ENCODE measurements at places on chromosomes 11 and 22.

DNA sequence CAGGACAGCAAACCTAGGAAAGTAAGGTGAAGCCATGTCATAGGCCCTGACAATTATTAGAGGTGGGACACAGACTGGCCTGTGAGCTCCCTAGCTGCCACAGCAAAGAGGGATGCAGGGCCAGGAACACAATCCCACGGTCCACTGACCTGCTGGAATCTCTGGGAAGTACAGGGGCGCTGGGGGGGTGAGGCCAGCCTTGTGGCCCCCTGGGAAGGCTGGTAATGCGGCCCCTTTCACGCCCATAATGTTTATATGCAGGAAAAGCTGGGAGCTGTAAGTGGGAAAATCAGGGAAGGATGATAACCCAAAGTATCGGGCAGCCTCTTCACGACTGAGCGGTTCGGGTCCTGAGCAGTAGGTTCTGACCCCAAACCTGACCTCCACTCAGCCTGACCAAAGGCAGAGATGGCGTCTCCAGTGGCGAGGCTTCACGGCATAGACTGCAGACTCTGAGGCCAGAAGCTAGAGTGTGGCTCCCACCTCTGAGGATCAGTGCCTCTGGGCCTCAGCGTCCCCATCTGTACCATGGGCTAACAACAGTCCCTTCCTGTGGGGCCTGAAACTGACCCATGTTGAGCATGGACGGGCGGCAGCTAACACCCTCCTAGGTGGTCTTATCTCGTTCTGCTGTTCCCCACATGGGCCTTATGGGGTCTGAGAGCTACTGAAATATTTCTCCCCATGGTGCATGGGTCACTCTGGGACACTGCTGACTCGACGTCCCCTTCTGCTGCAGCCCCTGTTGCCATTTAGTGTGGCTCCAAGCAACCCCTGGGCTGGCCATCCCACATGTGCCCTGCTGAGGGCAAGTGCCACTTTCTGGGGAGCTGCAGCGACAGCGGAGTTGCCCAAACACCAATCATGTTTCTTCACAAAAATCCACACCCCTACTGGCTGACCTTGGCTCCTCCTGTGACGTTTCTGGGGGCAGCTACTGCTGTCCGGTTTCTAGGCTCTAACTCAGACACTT, 101.8 kb downstream of the PHF21B start:
- no peak for DNase-seq

DNA sequence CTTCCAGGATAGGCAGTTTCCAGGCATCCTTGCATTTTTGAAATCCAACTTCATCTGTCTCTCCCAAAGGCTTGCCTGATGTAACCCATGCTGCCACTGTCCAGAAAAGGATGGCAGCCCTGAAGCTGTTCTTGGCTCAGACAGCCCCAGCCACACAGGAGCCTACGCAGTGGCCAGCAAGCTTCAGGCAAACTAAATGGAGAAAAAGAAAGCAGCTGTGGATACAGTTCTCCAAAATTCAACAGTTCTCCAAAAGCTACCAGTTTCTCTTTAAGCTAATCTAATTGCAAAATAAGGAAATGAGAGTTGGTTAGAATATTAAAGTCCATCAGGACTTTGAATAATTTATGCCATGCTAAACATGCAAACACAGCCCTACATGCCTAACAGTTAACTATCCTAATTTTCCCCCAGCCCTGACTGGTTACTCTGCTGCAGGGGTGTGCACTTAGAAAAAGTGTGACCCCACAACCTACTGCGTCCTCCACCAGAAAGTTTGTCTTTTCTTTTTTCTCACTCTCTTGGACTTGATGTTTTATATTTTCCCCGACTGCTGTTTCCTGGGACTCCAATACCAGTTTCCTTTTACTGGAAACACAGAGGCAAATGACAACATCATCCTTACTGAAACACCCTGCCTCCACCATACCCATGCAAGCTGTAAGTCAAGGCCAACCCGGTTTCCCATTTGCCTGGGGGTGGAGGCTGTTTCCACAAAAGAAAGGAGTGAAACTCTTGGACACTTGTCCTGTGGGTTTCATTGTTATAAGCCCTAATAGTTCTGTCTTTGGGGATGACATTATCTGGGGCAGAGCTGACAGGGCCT, 69.1 kb upstream of the OR5AN1 start:
- no peak for DNase-seq

- no peak for DNase-seq
Measured at GRCh38 chr11:43895601-43896000, 15.0 kb downstream of the ALKBH3 start.

DNA sequence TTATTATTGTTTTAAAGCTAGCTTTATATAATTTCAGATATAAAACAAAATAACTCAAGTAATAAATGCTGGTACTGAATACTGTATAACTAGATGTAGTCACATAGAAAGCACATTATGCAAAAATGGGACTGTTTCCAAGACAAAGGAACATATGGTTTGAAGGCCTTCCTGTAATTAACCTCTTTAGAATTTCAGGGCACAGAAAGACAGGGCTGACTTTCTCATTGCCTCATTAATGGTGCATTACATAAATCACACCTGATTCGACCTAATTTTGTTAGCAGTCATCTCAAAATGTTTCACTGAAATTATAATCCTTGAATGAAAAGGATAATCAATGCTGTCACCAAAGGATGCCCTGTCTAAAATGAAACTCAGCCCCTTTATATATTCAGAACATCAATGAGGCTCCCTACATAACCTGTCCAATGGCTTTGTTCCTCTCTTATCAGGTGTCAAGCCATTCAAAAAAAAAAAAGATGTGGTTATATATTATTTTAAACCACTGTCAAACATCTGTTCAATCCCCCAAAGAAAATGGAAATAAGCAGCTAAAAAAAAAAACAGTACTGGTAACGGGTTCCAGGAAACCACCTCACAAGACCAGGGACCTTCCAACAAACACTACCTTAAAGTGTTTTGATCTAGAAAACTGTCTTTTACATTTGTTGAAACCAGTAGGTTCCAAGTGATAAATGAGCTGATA, 77.4 kb downstream of the FAM168A start:
- DNase-seq, result peak; percentile 73

GRCh38 chr22:27845644-27846043, 44.1 kb upstream of the MN1 start:
- DNase-seq, result no peak

DNA sequence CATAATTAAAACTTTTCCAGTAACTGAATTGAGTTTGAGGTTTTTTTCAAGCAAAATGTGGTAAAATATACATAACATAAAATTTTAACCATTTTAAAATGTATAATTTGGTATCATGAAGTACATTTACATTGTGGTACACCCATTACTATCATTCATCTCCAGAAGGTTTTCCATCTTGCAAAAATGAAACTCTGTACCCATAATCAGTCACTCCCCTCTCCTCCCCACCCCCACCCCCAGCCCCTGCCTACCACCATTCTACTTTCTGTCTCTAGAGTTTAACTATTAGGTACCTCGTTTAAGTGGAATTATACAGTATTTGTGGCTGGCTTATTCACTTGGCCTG, 63.7 kb downstream of the MICAL2 start:
- no peak for DNase-seq

DNA sequence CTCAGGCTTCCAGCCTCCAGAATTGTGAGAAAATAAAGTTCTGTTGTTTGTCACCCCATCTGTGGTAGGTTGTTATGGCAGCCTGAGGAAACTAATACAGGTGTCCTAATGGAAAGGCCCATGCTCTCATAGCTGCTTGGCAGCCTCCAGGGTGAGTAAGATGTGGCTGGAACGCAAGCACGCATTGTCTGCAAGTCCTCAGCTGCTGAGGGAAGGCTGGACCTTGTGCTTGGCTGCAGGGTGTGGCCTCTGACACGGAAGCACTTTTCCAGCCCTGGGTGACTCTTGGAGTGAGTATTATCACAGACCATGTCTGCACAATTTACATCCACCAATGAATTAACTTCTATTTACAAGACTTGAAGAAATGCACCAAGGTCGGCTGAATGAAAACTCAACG, 44.4 kb upstream of the BARX2 start:
- DNase-seq, result no peak

- no peak for DNase-seq
Measured at GRCh38 chr11:12099132-12099873, 11.1 kb upstream of the MICAL2 start.

DNA sequence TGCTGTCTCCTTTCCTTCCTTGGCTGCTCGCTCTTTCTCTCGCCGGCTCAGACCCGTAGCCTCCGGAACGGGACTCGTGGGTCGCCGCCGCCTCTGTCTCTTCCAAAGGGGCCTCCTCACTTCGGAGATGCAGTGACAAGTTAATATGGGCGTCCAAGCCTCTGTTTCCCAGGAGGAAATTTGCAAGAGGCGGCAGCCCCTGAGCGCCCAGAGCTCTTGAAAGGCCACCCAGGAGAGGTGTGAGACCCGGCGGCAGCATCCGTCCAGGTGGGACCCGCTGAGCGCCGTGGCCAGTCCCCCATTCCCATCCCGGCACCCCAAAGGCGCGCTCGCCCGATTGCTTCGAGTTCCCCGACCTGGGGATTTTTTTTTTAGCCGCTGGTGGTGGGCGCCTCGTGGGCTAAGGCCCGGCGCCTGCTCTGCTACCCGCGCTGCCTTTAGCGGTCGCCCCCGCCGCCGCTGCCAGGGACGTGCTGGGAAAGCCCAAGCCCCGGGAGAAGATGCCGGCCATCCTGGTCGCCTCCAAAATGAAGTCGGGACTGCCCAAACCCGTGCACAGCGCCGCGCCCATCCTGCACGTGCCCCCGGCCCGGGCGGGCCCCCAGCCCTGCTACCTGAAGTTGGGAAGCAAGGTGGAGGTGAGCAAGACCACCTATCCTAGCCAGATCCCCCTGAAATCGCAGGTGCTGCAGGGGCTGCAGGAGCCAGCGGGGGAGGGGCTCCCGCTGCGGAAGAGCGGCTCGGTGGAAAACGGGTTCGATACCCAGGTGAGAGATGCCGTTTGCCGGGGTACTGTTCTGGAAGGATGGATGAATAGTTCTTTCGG, 772 bp downstream of the NAV2 start:
- peak; percentile 37 for DNase-seq

DNA sequence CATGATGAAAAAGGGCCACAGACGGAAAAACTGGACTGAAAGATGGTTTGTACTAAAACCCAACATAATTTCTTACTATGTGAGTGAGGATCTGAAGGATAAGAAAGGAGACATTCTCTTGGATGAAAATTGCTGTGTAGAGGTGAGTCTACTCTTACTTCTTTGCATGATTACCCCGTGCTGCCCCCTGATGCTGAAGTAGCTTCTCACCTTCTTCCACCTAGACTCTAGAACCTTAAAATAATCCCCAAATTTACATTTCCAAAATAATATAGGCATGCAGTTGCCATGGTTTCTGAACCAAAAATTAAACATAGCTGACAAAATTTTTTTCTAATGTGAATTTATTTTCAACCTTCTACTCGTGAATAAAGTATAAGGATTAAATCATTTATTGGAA, 64.2 kb downstream of the SWAP70 start:
- DNase-seq, result no peak

DNA sequence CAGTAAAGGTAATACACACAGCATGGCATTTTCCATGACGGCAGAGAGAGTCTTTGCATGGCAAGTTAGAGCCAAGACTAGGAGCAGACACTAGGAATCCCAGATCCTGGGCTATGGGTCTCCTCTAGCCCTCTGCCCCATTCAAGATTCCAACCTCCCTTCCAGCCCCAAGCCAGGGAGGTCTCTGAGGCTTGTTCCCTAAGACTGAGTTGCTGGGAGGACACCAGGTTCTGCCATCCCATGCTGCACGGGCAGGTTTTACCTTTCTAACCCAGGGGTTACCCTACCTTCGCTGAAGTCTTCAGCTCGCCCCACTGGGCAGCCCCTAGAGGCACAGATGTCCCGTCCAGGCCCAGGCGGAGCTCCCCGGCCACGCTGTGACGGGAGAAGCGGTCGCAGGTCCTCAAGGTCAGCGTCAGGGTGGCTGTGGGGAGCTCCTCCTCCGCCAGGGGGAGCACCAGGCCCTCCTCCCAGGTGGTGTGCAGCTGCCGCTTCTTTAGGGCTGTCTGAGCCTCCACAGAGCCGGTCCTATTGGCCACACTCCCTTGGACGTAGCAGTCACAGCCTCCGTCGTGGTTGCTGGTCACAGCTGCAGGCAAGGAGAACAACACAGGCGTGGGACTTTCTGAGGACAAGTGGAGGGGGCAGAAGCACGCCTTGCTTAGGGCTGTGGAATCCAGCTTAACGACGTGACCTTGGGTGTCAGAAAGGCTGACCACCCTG, 33.8 kb downstream of the SYT13 start:
- DNase-seq, result no peak

GRCh38 chr11:72781313-72782080, 12.3 kb downstream of the STARD10 start:
- DNase-seq, result peak; percentile 18

GRCh38 chr11:105696000-105696399, 86.1 kb downstream of the GRIA4 start:
- no peak for DNase-seq

DNA sequence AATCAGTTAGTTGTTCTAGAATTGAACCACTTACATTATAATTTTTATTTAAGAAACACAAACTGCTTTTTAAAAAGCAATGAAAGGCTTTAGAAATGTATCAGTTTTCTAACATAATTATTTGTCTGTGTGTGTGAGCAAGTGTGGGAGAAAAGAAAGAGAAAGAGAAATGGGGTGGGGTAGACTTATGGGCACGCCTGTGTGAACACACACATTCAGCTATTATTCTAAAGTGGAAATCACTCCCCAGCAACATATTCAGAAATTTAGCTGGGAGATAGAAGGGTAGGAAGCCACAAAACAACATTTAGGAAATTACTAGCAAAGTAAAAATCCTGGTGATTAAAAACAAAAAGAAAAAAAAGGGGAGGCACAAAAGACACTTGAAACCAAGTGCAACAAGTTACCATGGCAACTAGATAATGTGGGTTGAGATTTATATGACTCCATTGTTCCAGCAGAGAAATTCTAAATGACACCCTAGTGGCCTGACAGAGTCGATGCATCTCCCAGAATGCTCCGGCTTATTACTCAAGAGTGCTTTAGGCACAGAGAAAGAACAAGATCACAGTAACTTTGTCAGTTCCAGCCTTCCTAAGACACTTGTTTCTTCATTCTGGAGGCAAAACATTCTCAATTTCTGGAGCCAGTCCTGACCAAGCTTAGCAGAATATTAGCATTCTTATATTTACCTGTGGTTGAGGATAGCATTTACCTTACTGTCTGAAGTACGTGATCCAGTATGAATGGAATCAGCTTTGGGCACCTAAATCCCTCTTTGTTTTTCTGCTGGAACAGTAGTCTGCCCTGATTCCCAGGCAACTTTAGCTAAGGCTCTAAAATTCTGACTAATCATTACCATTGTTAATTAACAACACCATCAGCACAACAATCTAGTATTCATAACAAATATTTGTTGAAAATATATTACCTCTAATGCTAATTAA, 444.4 kb downstream of the DLG2 start:
- peak; percentile 53 for DNase-seq

GRCh38 chr11:19938169-19938856, 222.0 kb downstream of the DBX1 start:
- peak; percentile 21 for DNase-seq

GRCh38 chr11:19200410-19201201, 1.2 kb downstream of the CSRP3 start:
- DNase-seq, result no peak

DNA sequence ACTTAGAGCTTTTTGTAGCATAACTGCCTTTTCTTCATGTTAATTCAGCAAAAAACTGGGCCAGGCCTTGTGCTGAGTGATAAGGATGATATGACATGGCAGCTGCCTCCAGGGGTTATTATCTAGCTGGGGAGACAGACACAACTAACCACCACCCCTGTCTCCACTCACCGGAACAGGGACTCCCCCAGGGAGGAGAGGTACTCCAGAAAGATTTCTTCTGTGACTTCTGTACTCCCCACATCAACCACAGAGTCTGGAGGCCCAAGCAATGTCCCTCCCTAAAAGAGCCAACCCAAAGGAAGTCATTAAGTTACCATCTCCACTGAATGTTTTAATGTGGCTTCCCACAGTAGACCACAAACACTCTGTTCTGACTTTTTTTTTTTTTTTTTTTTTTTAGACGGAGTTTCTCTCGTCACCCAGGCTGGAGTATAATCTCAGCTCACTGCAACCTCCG, 14.3 kb upstream of the PMM1 start:
- DNase-seq, result no peak
